ENCODE measurements at places on chromosomes 12 and 14. TPM values are rescaled to one million over a fixed set of nuclear protein-coding genes. Genes with fewer than 3 reads are reported as not detected.

DNA sequence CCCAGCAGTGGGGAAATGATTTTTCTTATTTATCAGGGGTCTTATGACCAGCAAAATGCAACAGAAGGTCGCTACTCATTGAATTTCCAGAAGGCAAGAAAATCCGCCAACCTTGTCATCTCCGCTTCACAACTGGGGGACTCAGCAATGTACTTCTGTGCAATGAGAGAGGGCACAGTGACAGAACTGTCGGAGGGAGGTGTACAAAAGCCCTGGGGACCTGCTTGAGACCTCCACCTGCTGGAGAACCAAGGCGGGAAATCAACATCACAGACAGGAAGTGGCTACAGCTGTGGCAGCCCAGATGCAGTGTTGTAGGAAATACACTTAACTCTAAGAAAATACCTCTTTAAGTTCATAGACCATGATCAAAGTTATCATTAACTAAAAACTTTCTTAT, 250.9 kb upstream of the OR4E1 start:
- peak; percentile 75 for ATAC-seq

DNA sequence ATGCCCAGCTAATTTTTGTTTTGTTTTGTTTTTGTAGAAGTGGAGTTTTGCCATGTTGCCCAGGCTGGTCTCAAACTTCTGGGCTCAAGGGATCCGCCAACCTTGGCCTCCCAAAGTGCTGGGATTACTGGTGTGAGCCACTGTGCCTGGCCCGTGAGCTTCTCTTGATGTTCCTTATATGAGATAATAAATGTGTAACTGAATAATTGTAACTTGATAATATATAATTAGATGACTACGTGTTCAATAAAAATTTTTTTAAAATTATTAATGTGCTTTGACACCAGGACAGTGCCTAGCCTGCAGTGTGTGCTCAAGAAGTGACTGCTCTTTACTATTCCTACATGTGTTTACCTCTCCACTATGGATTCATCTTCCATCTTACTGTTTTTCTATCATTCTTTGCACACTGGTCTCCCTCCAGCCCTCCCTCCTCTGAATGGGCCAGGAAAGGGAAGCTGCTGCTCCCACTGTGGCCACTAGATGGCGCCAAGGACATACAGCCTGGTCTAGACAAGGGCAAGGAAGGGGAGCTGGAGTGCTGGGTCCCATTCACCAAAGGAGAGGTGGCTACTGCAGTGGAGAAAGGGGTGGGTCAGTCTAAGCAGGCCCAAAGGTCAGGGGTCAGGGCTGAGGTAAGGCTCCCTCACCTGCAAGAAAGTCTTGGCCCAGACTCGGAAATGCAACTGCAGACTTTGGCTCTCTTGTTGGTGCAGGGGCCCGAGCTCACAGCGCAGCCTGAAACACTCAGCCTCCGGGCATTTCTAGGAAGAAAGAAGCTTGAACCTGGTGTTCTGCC, 14.7 kb upstream of the ZNF385A start:
- peak; percentile 79 for ATAC-seq

DNA sequence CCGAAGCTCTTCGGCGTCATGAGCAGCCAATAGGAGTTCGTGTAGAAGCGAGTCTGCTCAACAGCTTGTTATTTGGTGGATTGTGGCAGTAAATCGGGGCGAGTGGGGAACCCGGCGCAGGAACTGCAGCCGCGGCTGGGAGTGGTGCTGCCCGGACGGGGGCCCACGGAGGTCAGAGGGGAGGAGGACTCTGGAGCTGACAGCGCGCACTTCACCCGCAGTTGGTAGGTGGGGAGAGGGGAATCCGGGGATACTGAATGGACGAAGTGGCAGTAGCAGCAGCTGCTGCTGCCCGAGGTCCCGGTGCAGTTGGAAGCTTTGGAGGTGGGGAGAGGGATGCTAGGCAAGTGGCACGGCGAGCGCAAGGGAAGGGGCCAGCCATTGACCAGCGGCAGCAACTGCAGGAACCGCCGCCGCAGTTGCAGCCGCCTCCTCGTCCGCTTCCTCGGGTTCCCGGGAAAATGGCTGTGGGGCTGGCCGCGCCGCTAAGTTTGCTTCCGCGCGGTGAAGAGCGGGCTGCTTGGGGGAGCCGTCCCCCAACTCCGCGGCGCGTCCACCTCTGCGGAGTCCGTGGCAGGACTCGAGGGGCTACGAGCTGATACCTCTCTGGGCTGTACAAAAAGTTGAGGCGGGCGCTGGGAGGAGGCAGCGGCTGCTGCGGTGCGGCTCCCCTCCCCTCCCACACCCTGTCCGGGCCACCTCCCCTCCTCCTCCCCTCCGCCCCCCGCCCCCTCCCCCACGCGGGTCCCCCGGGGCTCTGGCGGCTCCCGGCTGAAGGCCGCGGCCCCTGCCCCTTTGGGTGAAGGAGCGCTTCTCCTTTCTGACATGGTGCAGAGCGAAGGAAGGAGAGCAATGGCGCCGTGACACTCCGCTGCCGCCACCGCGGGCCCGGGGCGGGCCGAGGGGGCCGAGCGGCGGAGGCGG, at the start of gene ARID4A:
Gene ARID4A (plus strand): TSS at position 79 of the 924 bp plus-strand sequence. CDS start 1,300 bp downstream, outside the sequence.
- ATAC-seq = no peak

DNA sequence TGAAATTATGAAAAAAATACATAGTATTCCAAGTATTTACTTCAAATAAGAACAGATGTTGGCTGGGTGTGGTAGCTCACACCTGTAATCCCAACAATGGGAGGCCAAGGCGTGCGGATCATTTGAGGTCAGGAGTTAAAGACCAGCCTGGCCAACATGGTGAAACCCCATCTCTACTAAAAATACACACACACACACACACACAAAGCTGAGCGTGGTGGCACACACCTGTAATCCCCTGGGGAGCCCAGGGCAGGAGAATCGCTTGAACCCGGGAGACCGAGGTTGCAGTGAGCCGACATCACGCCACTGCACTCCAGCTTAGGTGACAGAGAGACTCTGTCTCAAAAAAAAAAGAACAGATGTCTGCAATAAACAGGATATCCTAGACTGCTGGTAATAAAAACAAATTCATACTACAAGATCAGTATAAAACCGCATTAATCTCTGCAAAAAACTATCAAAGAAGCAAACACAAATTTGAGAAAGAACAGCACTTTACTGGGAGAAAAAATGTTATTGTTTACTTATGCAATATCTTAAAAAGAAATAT, 23.8 kb downstream of the EEA1 start:
- no peak for ATAC-seq

DNA sequence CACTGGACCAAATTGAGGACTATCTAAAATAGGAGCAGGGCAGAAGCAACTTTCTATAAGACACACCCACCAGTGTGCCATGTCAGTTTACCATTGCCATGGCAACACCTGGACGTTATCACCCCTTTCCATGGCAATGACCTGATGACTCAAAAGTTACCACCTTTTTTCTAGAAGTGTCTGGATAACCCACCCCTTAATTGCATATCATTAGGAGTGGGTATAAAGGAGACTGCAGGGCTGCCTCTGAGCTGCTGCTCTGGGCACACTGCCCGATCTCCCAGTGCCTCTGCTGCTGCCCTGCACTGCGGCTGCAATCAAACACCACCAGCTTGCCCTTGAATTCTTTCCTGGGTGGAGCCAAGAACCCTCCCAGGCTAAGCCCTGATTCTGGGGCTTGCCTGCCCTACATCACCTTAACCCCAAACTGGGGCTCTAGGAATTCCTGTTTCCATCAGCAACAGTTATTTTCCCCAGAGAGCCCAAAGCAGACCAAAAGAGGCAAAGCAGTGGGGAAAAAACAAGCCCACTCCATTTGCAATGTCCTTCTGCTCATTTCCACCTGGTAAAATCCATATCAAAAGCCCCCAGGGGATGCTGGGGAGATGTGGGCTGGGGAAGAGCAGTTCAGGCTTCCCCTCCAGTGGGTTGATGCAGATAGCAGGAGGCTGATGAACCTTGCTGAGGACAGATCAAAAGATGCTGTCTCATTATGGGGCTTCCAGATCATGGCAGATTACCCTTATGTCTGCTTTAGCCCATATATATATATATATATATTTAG, 129.5 kb upstream of the NCOR2 start:
- no peak for ATAC-seq

GRCh38 chr14:69553252-69553651, 21.4 kb downstream of the CCDC177 start:
- ATAC-seq = no peak

DNA sequence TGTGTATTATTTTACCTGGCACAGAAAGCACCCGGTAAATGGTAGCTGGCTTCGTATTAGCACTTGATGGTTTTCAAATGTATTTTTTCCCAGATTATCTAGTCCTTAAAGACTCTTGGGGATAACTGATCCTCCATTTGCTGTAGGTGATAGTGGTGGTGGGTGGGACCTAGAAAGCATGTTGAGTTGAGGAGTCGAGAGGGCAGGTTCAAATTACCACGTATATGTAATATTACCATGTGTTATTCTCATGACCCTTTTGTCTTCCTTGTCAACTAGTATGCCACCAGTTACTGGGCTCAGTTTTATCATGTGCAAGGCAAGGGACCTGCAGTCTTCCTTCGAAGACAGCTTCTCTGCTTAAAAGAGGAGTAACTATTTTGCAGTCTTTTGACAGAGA, 1.8 kb downstream of the GLRX5 start:
- no peak for ATAC-seq

Gene KANSL2
- 46.7 TPM for total RNA-seq

Gene SYCP3
- total RNA-seq = 0.30 TPM

Gene GLIPR1L1
- not detected for total RNA-seq

DNA sequence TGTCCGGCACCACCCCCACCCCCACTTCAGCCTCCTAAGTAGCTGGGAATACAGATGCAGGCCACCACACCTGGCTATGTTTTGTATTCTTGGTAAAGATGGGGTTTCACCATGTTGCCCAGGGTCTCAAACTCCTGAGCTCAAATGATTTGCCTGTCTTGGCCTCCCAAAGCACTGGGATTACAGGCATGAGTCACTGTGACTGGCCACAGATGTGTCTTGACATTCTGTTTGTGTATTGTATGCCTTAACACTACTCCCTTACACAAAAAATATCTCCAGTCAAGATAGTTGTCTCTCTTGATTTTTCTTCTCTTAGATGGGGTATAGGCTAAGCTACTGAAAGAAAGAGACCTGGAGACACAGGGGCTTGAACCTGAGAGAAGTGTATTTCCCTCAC, 17.6 kb downstream of the CLEC14A start:
- no peak for ATAC-seq

GRCh38 chr14:67666750-67667449, 7.5 kb downstream of the VTI1B start:
- ATAC-seq = peak; percentile 82

- ATAC-seq = no peak
Measured at GRCh38 chr12:112843287-112843686, 51.7 kb downstream of the RPH3A start.

Gene SLC2A13
- 6.0 TPM for total RNA-seq

DNA sequence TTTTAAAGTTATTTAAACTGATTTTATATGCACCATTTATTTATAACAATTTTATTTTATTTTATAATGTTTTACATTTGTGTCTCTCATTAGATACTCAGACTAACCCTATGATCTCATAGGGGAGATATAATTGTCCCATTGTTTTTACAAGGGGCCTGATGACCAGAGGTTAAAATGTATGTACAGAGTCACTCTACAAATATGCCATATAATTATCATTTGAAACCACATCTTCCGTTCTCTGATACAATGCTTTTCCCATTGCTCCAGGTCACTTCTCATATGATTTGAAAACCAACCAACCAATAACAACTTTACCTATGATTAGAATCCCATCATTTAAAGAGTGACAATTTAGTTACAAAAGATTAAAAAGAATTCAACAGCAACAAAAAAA, 137.8 kb downstream of the GPHN start:
- no peak for ATAC-seq

Gene C12orf42
- not detected for total RNA-seq

Gene OSGEP
- total RNA-seq = 42.3 TPM

GRCh38 chr12:43361031-43361710, 190.8 kb downstream of the ADAMTS20 start:
- no peak for ATAC-seq

- ATAC-seq = no peak
Measured at GRCh38 chr12:124174451-124175348, 120.2 kb upstream of the RFLNA start.

DNA sequence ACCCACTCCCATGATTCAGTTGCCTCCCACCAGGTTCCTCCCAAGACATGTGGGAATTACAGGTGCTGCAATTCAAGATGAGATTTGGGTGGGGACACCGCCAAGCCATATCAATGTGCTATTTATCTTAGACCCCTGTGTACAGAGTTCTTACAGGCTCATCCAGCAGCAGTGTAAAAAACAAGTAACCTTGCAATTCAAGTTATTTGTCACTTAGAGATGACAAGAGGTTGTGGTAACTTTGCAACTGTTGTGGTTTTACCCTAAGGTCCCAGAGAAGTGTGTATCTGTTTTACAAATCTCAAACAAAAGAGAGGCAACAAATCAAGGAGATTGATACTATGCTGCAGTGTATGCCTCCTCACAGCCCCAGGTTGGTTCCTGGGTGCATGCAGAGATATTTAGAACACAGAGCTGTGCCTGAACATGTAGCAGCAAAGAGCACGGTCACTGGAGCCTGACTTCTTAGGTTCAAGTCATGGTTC, 11.5 kb upstream of the HELB start:
- ATAC-seq = peak; percentile 84

DNA sequence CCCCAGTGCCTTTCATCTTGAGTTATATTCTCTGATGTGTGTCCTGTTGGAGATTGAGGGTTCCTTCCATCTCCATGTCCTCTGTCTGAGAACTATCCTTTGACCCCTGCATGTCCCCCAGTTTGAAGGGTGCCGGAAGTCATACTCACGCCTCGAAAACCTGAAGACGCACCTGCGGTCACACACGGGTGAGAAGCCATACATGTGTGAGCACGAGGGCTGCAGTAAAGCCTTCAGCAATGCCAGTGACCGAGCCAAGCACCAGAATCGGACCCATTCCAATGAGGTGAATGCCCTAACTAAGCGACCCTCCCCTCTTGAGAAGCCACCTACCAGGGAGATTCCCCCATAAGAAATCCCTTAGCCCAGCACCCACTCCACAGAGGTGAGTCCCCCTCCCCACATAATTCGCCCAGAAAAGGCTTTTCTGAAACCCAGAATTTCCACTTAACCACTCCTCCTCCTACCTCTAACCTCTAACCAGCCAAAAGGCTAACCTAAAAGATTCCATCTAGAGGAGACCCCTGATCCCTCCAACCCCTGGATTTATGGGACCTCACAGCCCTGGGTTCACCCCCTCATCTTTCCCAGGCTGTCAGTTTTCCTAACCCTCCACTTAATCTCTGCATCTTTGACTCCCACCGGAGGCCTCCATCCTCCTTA, 7.8 kb downstream of the GLI1 start:
- no peak for ATAC-seq

- no peak for ATAC-seq
Measured at GRCh38 chr12:3015356-3015755, 56.2 kb downstream of the TEAD4 start.

Gene OR10P1
- not detected for total RNA-seq
